ENCODE measurements at places on chromosomes 3 and 15.

DNA sequence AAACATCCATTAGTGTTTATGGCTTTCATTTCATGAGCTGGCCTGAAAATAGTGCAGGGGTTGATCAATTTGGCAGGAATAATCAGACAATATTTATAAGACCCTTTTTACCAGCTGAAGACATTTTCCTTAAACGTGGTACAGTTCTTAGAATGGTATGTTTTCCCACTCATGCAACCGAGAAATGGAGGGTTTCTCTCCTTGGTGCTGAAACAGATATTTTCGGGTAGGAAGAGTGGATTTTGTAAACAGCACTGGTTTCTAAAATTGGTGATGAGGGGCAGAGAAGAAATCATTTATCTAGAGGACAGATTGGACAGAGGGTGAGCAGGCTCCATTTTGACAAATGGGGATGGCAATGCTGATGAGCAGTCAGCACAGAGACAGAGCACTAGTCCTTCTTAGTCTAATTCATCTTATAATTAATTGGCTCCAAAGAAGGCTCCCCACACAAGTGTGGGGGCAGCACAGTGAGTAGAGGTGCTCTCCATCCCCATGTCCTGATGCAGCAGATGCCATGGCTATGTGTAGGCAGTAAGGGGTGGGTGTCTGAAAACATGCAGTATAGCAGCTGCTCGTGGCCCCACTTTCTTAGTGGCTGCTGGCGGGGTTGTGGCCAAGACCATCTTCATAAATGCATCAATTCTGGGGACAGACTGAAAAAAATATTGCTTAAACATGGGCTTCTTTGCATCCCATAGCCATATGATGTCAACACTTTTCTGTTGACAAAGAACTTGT, 18.1 kb upstream of the SLC7A14 start:
- DNase-seq: no peak

DNA sequence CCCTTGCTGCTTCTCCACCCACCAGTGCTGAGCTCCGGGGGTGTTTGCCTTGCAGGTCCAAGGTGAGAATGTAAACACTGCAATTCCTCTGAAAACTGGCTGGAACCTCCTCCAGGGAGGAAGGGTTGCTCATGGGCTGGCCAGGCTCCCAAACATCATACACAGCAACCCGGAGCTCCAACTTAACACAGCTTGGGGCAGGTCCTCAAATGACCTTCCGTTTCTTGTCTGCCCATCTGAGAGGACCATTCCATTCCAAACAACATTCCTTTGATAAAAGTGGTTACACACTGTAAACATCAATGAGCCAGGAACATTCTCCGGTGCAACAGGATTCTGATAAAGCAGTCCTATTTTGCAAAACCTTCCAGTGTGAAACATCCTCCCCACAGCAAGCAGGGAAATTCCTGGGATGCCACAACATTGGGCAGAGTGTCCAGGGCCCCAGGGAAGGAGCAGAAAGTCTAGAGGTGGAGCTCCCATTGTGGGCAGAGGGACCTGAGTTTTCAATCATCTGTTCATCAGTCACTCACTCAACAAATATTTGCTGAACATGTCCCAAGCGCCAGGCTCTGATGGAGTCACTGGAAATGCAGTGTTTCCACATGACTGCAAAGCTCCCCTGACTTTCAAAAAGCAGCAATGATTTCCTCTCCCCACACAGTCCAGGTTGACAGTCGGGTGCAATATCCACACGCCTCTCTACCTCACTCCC, 7.3 kb upstream of the HEG1 start:
- DNase-seq: no peak

- no peak for DNase-seq
Measured at GRCh38 chr3:43687499-43687811, 3.3 kb upstream of the ABHD5 start.

DNA sequence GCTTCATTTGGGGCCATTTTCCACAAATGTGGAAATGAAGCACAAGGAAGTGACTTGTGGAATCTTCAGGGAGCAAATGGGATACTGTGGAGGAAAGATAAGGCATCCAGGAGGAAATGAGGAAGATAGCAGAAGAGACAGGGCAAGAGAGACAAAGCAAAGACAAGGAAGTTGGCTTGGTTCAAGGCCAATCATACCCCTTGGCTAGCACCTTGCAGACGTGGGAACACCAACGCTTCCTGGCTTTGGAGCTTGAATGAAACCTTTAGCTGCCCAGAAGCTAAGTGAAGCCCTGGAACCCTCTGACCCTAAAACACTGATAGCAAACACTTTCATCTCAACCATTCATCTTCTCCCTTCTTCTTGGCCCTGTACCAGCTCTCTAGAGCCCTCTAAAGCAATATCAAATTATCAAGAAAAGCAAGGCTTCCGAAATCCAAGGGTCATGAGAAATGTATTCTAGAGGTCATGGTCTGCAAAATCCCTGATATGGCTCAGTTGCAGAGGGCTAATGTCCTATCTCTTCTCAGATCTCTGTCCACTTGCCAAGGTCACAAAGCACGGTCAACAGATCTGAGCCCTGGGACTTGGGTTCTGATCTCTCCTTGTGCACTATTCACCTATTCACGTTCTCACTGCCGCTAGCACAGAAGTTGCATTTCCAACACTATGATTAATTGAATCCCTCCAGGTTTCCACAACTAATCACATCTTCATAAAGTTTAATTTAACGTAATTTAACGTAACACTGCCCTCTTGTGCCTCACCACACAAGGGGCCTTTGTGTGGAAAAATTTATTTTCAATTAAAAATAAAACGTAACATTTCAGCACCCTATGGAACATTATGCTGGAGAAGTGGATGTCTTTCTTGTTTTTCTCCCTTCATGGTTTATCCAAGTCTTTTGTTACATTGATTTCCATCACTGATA, 557.6 kb upstream of the ADAMTS9 start:
- no peak for DNase-seq

DNA sequence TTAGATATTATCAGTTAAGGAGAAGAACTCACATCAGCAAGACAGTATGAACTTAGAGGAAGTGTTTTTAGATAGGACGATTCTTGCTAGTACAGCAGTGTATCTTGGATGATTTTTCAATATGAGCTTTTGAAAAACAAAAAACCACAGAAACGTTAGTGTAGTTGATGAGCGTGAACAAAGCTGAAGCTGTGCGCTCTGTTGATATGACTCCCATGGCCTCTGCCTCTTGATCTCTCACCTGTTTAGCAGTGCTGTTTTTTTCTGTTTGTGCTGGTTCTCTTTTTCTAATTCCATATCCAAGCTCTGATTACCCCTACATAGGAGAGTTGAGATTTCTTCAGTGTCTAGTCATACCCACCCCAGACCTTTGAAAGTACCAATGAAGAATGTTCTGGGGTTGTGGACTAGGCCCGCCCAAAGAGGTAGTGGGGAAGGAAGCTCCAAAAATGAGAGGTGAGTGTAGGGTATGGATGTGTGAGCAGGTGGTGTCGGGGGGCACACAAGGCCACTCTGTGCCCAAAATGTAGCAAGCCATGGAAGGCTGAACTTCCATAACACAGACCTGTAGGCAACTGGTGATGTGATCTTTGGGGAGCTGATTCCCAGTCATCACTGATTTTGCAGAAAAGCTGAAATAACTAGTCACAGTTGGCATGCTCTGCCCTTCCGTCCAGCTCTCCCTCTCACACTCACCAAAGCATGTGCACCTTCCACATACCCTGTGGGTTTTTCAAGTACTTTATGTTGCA, 20.0 kb upstream of the CMTM7 start:
- no peak for DNase-seq

- DNase-seq: no peak
Measured at GRCh38 chr15:74315626-74316025, 51.8 kb downstream of the CYP11A1 start.

DNA sequence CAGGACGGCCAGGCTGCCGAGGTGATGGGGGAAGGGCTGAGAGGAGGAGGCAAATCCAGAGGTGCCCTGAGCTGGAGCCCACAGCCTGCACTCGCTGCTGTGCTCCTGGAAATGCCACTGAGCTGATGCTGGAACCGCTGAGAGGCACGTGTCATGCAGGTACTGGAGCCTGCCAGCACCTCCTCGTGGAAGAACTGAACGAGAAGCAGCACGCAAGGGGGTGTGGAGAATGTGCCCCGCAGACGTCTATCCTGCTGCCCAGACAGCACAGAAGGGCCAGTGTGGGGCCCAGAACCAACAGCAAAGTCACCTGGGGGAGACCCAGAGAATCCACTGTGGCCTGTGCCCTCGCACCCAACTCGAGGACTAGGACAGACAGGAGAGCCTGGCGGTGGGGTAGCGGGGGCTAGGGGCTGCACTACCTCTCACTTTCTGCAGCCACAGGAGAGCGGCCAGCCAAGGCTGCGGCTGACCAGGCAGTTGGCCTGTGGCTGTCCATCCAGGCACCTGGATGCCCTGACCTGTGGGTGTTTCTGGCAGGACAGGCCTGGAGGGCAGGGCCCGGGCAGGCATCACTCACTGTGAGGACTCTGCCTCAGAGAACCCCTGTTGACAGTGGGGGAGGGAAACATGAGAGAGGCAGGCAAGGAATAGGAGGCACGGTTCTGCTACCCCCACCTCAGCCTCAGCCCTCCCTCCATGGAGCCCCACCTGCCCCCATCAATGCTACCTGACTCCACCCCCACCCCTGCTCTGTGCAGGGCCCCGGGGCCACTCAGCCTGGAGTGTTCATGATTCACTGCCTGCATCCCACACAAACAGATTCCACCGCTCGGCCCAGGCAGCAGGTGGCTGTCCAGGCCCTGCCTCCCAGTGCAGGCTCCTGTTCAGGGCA, 213.1 kb downstream of the TBC1D2B start:
- no peak for DNase-seq

GRCh38 chr15:28885630-28886430, at the start of gene APBA2:
Gene APBA2 (plus strand): TSS chr15:28885974. CDS start chr15:29053885, 167,911 bp downstream.
- DNase-seq: no peak

DNA sequence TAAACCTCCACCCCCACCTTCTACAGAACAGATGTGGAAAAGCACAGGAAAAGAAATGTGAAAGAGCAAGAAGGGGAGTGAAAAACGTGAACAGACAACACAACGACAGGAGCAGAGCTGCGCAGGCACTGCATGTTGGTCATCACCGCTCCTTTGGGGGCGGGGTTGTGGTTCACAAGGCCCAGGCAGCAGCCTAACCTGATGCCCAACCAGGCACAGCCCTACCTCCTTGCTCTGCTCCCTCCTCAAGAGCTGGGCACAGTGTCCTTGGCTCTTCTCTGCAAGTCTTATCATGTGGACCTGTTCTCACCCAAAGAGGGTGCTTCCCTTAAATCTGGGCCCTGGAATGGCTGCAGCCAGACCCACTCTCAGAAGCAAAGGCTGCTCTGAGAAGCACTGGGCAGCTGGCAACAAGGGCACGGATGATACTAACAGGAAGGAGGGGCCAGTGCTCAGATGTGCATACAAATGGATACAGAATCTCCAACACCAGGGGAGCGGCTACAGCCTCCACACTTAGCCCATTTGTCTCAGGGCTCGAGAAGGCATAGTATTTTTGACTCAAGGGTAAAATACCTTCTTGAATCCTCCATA, 64.6 kb downstream of the DHX30 start:
- DNase-seq: no peak

DNA sequence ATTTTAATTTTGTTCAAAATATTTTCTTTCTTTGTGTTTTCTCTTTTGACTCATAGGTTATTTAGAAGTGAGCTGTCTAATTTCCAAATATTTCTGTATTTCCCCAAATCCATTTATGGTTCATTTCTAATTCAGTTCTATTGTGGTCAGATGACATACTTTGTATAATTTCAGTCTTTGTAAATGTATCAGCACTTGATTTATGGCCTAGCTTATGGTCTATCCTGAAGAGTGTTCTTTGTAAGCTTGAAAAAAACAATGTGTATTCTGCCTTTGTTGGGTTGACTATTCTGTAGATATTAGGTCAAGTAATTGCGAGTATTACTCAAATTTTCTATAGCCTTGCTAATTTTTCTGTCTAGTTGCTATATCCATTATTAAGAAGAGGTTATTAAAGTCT, 311.2 kb downstream of the OCA2 start:
- no peak for DNase-seq

DNA sequence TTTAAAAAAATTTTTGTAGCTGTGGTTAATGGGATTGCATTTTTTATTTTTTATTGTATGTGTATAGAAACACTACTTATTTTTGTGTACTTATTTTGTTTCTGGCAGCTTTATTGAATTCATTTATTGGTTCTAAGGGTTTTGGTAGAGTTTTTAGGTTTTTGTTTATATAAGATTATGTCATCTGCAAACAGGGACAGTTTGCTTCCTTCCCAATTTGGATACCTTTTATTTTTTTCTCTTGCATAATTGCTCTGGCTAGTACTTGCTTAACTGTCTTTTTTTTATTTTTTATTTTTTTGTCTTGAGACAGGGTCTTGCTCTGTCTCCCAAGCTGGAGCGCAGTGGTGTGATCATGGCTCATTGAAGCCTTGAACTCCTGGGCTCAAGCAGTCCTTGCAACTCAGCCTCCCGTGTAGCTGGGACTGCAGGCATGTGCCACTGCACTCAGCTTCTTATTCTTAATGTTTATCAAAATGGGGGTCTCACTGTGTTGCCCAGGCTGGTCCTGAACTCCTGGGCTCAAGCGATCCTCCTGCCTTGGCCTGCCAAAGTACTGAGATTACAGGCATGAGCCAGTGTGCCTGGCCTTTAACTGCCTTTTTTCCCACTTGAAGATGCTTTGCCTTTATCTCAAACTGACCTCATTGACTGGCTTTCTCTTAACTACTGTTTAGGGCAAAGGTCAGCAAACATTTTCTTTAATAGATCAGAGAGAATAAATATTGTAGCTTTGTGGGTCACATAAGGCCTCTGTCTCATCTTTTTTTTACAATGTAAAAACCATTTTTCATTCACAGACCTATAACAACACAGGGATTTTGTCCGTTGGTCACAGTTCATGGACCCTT, 8.6 kb downstream of the TFG start:
- no peak for DNase-seq

DNA sequence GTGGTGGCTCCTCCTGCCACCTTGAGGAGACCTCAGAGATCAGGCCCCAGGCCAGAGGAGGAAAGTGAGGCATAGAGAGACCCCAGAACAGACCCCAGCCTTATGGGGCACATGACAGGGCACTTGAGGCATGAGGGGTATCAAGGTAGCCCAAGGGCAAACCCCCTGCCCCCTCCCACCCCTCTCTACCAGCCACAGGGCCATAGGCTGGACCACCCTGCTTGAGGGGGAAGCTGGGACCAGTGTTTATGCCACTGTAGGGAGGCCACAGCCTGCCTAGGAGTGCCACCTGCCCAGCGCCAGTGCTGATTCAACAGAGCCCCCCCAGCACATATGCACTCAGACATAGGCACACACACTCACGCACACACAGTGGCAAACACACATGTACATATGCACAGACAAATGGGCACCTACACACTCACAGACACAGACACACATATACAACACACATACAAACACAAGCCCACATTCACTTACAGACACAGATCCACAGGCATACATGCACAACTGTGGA, 10.3 kb downstream of the MYL3 start:
- DNase-seq: no peak

GRCh38 chr3:189123595-189124387, 48.0 kb upstream of the TPRG1 start:
- no peak for DNase-seq

DNA sequence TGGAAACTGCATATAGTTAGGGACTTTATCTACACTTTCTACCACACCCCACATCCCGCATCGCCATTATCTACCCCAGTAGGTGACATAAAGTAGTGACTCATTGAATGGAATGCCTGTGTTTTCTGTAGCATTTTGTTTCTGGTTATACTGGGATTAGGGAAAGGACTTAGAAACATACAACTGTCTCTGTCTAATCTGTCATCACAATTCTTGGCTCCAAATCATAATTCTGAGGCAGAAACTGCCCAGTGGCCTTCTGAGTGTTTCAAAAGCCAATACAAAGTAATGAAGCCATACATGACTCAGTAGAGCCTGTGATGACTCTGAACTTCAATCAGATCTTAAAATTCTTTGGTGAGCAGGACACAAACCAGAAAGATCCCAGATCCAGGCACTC, 115.7 kb upstream of the CHRM5 start:
- no peak for DNase-seq

GRCh38 chr3:188361888-188362287, 207.9 kb downstream of the LPP start:
- no peak for DNase-seq
